Small intestine (tissue), 16 donors: ENCODE measurements at places on chromosomes 5 and 9. TPM values are rescaled to one million over a fixed set of nuclear protein-coding genes. Genes with fewer than 3 reads are reported as not detected.

- no peak overlapping the region for H3K4me3 ChIP-seq
- H3K27ac ChIP-seq = no peak overlapping the region
- H3K4me1 ChIP-seq = no peaks in the 10 kb centered on the region
- H3K36me3 ChIP-seq = no peaks in the 10 kb centered on the region
Measured at GRCh38 chr5:21919414-21920022, 933.6 kb downstream of the CDH12 start.

DNA sequence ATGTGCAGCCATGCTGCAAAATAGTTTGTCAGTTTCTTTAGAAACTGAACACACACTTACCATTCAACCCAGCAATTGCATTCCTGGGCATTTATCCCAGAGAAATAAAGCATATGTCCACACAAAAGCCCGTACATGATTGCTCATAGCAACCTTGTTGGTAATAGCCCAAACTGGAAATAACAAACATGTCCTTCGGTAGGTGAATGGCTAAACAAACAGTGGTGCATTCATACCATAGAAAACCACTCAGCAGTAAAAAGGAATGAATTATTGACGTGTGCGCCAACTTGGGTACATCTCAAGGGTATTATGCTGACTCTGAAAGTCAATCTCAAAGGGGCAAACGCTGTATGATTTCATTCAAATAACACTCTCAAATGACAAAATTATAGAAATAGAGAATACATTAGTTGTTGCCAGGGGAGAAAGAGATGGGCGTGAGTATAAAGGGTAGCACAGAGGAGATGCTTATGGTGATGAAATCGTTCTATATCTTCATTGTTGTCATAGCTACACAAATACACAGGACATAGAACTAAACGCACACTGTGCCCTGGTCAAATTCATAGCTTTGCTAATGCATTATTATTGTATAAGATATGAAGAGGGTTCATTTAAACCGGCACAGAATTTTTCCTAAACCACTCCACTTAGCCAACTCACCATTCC, 58.2 kb downstream of the DRD1 start:
- H3K27me3 ChIP-seq = no peaks in the 10 kb centered on the region
- H3K4me1 ChIP-seq = no peaks in the 10 kb centered on the region
- no peak overlapping the region for H3K4me3 ChIP-seq
- no peak for DNase-seq

DNA sequence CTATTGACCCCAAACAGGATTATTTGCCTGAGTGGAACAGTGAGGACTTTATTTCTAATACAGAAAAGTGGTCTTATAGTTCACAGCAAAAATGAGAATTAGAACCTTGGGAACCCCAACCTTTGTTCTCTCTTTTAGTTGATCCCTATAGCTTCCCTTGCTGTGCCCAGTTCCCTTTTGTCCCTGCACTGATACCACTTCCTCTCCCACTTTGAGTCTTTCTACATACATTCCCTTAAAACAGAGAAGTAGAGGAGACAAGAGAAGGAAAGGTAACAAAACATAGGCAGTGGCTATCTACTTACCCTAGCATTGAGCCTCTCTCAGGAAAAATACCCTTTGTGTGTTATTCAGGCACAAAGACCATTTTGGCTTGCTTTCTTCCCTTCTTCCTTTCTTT, 246.4 kb downstream of the FAM114A2 start:
- no peak overlapping the region for H3K27ac ChIP-seq
- H3K4me1 ChIP-seq = no peaks in the 10 kb centered on the region
- no peak overlapping the region for H3K4me3 ChIP-seq
- no peaks in the 10 kb centered on the region for H3K27me3 ChIP-seq

DNA sequence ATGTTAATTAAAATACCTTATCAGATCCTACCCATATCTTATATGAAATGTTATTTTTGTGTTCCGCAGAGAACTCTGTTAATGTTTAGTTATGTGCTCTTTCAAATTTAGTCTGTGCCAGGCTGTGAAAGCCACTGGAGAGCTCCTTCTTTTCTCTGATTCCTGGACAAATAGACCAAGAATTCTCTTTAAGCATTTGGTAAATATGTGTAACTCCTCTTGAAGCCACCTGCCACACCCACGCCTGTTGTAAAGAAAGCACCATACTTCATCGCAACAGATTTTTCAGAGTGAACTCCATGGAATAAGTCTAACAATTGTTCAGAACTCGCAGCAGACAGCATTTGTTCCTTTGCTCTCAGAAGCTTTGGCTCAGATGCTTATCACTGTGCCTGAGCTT, 301.1 kb downstream of the FAM170A start:
- H3K36me3 ChIP-seq = no peaks in the 10 kb centered on the region
- H3K4me3 ChIP-seq = no peak overlapping the region
- H3K27ac ChIP-seq = no peak overlapping the region
- H3K27me3 ChIP-seq = no peaks in the 10 kb centered on the region
- no peaks in the 10 kb centered on the region for H3K4me1 ChIP-seq

GRCh38 chr9:133163504-133164172, at the start of gene GBGT1:
Gene GBGT1 (minus strand): TSS chr9:133163914. CDS start chr9:133162412, 1,502 bp downstream.
- peak within 1 kb of the TSS; percentile 66 for H3K4me3 ChIP-seq
- no peaks in the 10 kb centered on the region for H3K27me3 ChIP-seq
- peak; percentile 74 for DNase-seq

DNA sequence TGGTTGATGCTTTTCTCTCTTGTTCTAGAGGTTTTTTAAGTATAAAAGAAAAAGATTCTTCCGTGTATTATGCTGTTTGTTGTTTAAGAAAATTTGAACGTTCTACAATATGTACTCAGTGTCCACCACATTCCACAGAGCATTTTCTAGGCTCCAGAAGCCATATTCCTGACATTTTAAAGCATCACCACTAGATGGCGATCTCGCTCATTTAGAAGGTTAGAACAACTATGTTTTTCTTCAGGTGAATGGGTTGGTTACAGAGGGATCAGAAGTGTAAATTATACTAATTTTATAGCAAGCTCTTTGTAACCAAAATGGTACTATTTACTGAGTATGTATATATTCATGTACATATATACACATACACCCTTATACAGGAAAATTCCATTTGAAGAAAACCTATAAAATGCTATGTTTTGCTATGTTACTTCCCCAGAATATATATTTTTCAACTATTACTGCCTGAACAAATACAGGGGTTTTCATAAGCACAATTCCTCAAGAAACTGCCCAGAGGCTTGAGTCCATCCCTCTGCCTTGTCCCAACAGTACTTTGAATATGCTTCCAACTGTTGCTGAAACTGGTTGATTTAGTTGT, 284.3 kb downstream of the CCDC171 start:
- no peak overlapping the region for H3K27ac ChIP-seq
- no peaks in the 10 kb centered on the region for H3K36me3 ChIP-seq
- no peaks in the 10 kb centered on the region for H3K27me3 ChIP-seq
- no peaks in the 10 kb centered on the region for H3K4me1 ChIP-seq

GRCh38 chr5:43106290-43106638, 14.4 kb upstream of the ZNF131 start:
- no peaks in the 10 kb centered on the region for H3K4me1 ChIP-seq
- DNase-seq = no peak
- H3K27me3 ChIP-seq = no peaks in the 10 kb centered on the region
- no peak overlapping the region for H3K4me3 ChIP-seq
- no peak overlapping the region for H3K27ac ChIP-seq

- no peak overlapping the region for H3K4me3 ChIP-seq
- H3K36me3 ChIP-seq = no peaks in the 10 kb centered on the region
- no peak overlapping the region for H3K27ac ChIP-seq
- peak; percentile 15 for DNase-seq
Measured at GRCh38 chr5:10602031-10602806, 38.3 kb downstream of the ANKRD33B start.

DNA sequence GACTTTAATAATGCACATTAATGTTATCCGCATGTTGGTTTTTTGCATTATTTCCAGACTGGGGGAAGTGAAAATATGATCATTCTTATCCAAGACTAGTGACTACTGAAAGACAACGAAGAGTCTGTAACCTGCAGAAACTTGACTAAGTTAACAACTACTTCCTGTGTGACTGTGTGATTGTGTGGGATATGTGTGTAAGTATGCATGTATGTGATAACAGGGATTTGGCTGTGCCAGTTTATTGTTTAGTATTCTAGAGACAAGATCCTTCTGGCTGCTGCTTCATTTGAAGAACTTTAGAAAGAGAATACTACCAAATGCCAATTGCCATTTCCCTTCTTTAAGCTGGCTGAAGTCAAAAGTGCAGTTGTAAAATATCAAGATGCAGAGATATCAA, 375.7 kb upstream of the PRR16 start:
- H3K36me3 ChIP-seq = no peaks in the 10 kb centered on the region
- no peak overlapping the region for H3K4me3 ChIP-seq
- DNase-seq = no peak
- H3K27me3 ChIP-seq = no peaks in the 10 kb centered on the region
- no peak overlapping the region for H3K27ac ChIP-seq

GRCh38 chr5:171462928-171463861, 43.7 kb downstream of the FGF18 start:
- DNase-seq = no peak
- no peaks in the 10 kb centered on the region for H3K27me3 ChIP-seq
- no peaks in the 10 kb centered on the region for H3K4me1 ChIP-seq
- no peak overlapping the region for H3K4me3 ChIP-seq

DNA sequence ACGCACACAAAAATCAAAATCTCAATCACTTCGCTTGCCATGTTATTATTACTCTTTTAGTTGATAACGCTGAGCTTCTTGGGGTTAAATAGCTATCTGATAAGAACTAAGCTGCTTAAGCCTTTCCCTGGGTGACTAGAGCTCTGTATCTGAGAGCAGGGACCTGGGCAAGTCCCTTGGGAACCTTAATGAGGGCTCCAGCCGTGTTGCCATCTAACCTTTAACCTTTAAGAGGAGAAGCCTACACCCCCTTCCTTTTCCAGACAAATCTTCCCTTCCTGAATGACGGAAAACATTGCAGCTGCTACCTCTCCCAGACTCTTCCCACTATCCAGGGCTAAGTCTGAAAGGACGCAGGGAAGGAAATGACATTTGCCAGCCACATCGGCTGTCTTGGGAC, 216.5 kb upstream of the RAI14 start:
- no peaks in the 10 kb centered on the region for H3K4me1 ChIP-seq
- no peak for DNase-seq
- H3K4me3 ChIP-seq = no peak overlapping the region
- H3K27ac ChIP-seq = no peak overlapping the region

- peaks cover 33% of the 10 kb centered on the region for H3K4me1 ChIP-seq
- H3K27ac ChIP-seq = no peak overlapping the region
- H3K36me3 ChIP-seq = no peaks in the 10 kb centered on the region
- no peak for DNase-seq
- H3K4me3 ChIP-seq = no peak overlapping the region
- H3K27me3 ChIP-seq = no peaks in the 10 kb centered on the region
Measured at GRCh38 chr9:27355166-27355565, 58.2 kb upstream of the EQTN start.

DNA sequence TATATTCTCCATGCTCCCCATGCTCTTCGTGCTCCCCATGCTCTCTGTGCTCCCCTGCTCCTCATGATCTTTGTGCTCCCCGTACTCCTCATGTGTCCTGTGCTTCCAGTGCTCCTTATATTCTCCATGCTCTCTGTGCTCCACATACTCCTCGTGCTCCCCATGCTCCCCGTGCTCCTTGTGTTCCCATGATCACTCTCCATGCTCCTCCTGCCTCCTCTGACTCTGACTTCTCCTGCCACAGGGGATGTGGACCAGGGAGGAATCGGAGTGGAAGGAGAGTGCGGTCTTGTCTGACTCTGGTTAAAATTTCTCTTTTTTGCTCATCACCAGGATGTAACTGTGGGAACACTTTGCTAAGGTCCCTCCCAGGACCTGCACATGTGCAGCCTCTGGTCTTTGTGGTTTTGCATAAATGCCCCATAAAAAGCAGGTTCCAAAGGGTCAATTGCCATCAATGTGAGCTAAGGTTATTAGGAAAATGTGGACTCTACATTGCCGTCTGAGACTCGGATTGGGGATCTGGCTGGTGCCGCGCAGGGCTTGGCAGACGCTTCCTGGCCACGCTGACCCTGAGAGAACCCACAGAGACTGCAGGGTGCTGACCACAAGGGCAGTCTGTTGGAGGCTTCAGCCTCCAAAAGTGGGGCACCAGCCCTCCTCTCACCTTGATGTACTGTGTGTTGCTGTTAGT, 52.5 kb downstream of the TRIP13 start:
- H3K4me1 ChIP-seq = peaks cover 35% of the 10 kb centered on the region
- H3K4me3 ChIP-seq = no peak overlapping the region
- H3K27me3 ChIP-seq = no peaks in the 10 kb centered on the region
- no peak overlapping the region for H3K27ac ChIP-seq

DNA sequence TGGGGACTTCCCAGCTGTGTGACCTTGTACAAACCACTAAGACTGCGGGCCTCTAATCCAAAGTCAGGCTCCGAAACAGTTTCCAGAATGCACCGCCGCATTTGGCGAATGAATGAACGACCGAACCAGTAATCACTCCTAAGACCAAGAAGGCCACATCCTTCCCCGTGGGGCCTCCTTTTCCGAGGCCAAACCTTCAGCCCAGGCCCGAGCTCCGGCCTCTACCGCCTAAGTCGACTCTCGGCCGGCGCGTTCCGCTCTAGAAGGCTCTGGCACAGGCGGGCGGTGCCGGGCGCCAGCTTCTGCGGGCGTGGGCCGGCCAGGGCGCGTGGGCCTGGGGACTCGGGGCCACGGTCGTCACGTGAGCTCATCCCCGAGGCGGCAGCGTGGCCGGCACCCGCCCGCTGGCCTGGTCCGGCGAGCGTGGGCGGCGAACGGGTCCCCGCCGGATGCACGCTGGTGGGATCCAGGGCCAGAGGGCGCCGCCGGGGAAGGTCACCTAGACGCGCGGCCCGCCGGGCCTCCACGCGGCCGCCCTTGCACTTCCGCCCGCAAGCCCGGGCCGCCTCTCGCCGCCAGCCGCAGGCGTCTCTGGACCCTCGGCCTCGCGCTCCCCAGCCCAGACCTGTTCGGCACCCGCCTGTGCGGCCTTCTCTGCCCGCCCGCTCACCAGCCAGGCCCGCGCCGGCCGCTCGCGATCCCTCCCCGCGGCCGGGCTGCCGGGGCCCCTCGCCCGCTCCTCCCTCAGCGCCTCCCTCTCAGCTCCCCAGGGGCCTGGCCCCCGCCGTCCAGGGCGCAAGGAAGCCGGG, 754 bp downstream of the VDAC1 start:
- H3K4me1 ChIP-seq = peaks cover 65% of the 10 kb centered on the region
- peak; percentile 79 for DNase-seq
- H3K27me3 ChIP-seq = no peaks in the 10 kb centered on the region

DNA sequence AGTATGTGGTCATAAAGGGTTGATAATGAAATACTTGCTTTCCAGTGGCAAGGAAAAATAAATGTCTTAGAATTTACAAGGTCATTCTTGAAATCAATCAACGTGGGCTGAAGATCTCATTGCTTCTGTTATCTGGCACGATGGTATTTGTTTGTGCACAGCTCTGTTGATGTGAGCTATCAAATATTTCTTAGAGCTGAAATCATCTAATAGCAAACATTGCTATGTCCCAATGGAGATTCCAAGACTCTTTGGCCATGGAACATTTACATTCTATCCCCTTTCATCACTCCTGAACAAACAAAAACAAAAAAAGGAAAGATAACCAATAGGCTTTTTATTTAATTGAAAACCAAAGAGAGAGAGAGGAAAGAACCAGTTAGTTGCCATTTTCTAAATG, 111.5 kb upstream of the CCDC152 start:
- H3K27me3 ChIP-seq = no peaks in the 10 kb centered on the region
- no peak for DNase-seq
- H3K36me3 ChIP-seq = no peaks in the 10 kb centered on the region
- H3K4me1 ChIP-seq = no peaks in the 10 kb centered on the region
- H3K4me3 ChIP-seq = no peak overlapping the region

FYB1 gene
- polyA plus RNA-seq = 3.5 TPM

ANKRD55 gene
- polyA plus RNA-seq = 0.10 TPM

OCLN gene
- polyA plus RNA-seq = 16.2 TPM
